Activated CD8-positive, alpha-beta T cell treated with anti-CD3 and anti-CD28 coated beads, Interleukin-2, amount 10 ng/mL, durations not matched to agents 7 days and 5 days (primary cell): ENCODE measurements at places on chromosomes 4 and X. TPM values are rescaled to one million over a fixed set of nuclear protein-coding genes. Genes with fewer than 3 reads are reported as not detected.

DNA sequence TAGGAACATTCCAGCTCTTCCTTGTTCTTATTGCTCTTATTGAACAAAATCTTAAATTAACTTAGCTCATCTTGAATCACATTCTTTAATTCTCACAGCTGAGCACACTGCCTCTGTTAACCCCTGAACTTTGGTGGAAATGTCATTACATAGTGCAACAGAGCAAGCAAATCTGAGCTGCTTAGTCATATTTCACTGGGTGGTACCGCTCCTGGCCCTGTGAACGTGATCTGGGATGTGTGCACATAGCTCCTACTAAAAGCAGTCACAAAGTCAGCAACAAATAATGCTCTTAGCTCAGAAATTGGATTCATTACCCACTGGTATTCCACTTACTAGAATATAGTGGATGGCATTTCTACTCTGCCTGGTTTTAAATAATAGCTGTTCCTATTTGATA is 27.9 kb downstream of the ARHGEF6 start:
- no peak for DNase-seq

- DNase-seq = peak; percentile 20
Observed at GRCh38 chrX:103248553-103248952, 6.4 kb downstream of the TCEAL8 start.

GRCh38 chrX:33817266-33817665 is 314.8 kb downstream of the FAM47A start:
- DNase-seq = no peak

GRCh38 chr4:41427931-41428600 is 109.9 kb upstream of the LIMCH1 start:
- no peak for DNase-seq

The PLAC8 gene
- 198 TPM for total RNA-seq

- DNase-seq = no peak
Observed at GRCh38 chrX:3450881-3451570, 104.6 kb upstream of the MXRA5 start.

The ZNF81 gene
- total RNA-seq = 10.4 TPM

DNA sequence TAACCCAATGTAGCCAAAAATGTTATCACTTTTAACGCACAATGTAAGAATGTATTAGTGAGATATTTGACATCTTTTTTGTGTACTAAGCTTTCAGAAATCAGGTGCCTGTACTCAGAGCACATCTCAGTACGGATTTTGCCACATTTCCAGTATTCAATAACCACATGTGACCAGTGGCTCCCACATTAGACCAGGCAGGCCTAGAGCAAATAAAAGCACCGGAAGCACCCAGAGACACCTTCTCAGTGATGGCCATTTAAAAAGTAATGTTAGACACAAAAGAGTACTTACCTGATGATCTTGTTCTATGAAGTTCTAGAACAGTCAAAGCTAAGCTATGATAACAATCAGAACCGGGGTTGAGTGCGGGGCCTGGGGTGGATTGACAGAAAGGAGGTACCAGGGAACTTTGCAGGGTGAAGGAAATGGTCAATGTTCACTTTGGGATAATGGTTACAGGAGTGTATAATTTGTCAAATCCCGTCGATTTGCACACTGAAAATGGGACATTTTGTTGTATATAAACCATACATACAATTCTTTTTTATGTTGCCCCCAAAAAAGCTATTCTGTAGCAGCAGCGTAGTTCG is 1.2 kb downstream of the CTPS2 start:
- DNase-seq = no peak

DNA sequence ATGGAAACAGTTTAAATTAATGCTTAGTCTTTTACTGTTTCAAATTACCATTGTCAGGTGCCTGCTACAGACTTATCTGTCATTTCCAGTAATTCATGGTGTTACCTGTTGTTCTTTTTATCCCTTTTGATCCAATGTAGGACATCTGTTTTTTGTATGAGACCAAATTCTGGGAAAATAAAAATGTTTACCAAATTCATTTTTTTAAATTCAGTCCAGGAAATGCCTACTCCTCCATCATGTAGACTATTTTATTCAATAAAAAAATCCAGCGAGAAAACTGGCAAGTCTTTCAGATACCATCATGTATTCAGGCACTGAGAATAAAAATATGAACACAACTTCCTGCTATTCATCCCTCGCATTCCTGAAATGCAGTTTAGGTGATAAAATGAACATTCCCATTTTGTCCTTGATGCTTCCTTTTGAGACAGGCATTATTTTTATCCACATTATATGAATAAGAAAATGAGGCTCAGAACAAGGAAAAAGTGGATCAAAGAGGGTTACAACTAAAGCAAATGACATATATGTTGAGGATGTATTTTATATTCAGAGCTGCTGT is 584.2 kb downstream of the SPRY1 start:
- no peak for DNase-seq

DNA sequence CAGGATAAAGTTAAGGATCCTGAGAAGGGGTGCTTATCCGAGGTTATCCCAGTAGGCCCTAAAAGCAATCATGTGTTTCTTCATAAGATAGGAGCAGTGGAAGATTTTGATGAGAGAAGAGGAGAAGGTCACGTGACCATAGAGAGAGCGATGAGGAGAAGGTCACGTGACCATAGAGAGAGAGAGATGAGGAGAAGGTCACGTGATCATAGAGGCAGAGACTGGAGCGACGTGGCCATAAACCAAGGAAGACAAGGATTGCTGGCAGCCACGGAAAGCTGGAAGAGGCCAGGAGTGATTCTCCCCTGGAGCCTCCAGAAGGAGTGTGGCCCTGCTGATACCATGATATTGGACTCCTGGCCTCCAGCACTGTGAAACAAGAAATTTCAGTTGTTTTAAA is 38.4 kb upstream of the ZNF518B start:
- DNase-seq = no peak

DNA sequence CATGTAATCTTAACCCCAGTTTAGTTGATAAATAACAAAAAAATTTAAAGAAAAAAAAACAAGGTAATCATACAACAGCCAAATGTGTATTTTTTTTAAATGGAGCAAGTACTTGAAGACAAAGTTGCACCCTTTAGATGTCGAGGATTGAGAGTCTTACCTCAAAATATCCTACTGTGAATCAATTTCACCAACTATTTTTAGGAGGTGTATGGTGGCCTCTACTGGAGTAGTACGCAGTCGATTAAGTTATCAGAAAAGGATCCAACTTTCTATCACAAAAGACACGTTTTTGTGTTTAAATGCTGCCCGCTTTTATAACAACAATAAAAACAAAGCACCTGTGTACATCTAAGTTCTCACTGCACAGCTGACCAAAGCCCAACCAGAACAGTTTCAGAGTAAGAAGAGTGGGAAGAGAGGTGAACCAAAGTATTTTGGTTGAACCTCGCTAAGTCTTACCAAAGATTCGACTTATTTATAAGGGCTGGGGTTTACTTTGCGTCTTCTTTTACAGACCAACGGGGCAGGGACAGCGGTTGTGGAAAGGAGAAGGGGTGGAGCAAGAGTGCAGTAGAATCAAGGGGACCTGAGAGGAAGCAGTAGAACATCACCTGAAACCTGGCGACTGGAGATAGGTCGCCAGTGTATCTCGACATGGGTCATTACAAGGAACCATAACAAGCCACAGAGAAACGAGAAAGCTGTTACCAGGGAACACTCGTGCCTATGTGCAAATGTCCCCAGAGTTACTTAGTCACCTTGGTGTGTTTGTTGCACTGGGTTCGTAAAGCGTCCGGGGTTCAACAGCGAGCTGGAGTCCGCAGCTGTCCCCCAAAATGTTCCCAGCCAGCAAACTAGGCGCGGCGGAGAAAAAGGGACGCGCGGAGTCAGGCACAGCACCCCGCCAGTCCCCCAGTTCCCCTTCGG is 1.1 kb downstream of the RPS6KA6 start:
- peak; percentile 17 for DNase-seq

- DNase-seq = no peak
Observed at GRCh38 chr4:52076731-52077130, 25.6 kb downstream of the SPATA18 start.

DNA sequence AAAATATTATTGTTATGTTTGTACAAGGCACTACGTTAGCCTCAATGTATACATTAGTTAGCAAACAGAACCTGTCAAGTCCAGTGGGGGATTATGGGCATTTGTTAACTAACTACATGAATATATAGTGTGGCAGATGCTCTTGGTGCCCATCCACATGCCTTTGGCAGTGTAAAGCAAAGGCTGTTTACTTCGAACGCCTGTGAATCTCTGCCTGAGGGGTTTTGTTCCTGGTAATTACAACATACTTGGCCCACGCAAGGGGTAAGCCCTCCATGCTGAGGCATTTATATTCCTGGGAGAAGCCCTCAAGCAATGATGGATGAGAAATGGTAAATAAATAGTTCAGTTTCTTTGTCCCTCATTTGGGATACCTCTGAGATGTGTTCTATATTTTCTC is 119.7 kb downstream of the IL1RAPL1 start:
- DNase-seq = no peak

- no peak for DNase-seq
Observed at GRCh38 chr4:158094413-158095134, 78.3 kb downstream of the GASK1B start.

- DNase-seq = no peak
Observed at GRCh38 chr4:81471298-81471587, 464 bp downstream of the RASGEF1B start.

GRCh38 chr4:71126719-71127118 is 133.3 kb downstream of the DCK start:
- DNase-seq = no peak

DNA sequence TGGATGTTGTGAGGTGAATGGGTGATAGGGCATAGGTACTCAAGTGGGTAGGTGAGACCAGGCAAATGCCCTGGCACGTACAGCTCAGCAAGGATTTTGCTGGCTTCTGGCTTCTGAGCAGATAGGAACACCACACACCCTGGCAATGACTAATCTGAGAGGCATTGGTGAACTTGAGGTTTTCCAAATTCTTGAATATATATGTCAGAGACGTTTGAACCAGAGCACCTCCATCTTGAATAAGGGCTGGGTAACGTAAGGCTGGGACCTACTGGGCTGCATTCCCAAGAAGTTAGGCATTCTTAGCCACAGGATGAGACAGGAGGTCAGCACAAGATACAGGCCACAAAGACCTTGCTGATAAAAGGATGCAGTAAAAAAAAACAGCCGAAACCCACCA is 204.5 kb downstream of the NLGN4X start:
- DNase-seq = no peak

DNA sequence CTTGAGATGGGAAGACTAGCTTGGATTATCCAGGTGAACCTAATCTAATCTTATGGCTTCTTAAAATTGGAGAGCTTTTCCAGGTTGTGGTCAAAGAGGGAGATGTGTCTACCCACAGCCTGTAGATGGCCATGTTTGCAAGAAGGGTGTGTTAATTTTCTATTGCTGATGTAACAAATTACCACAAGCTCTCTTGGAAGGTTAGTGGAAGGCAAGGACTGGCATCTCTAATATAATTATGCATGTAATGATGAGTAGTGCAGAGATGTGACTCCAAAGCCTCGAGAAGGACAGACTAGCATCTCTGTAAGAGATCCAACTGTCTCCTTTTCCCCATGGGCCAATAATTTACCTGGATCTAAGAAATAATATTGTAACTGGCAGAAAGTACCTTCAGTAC is 3.2 kb upstream of the ADH1B start:
- DNase-seq = no peak

DNA sequence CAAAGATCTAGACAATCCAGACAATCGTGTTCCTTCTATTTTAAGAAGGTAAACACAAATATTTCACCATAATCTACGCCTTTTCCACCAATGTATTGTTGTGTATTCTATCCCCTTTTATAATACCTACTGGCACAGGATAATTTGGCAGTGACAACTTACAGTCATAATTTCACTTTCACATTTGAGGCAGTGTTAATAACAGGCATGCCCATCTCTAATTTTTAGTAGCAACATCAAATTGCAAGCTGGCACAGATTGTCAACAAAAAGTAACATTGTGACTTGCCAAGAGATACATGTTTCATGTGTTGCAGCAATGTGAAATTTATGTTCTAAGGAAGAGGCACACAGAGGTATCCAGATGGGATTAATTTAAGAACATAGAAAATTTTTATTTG is 912.5 kb upstream of the PABPC4L start:
- DNase-seq = no peak

The ZMAT1 gene
- 3.1 TPM for total RNA-seq

GRCh38 chr4:4386296-4386735 is 586 bp upstream of the NSG1 start:
- DNase-seq = peak; percentile 53

- DNase-seq = no peak
Observed at GRCh38 chrX:19097553-19098283, 24.6 kb downstream of the ADGRG2 start.

GRCh38 chr4:39568805-39569204 is 41.6 kb upstream of the UGDH start:
- no peak for DNase-seq

- DNase-seq = no peak
Observed at GRCh38 chrX:99301990-99302389, 1108.1 kb downstream of the PCDH19 start.

DNA sequence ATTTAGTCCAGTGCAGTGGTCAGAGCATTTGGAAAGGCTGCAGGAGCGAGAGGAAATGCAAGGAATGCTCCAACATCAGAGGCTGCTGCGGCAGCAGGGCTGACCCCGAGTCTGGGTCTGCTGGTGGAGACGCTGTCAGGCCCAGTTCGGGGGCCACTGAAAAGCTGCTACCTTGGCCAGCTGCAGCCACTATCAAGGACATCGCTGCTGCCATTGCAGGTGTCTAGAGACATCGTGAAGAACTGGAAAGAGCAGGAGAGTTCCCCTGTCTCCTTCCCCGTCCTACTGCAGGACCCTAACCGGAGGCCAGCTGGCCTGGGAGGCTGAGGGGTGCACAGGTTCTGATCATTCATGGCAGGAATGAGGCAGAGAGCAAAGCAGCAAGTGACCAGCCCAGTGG is 29.5 kb upstream of the GPR78 start:
- DNase-seq = no peak

GRCh38 chrX:10387011-10387410 is 230.2 kb downstream of the CLCN4 start:
- DNase-seq = no peak

- no peak for DNase-seq
Observed at GRCh38 chr4:17427991-17428390, 83.9 kb downstream of the QDPR start.

DNA sequence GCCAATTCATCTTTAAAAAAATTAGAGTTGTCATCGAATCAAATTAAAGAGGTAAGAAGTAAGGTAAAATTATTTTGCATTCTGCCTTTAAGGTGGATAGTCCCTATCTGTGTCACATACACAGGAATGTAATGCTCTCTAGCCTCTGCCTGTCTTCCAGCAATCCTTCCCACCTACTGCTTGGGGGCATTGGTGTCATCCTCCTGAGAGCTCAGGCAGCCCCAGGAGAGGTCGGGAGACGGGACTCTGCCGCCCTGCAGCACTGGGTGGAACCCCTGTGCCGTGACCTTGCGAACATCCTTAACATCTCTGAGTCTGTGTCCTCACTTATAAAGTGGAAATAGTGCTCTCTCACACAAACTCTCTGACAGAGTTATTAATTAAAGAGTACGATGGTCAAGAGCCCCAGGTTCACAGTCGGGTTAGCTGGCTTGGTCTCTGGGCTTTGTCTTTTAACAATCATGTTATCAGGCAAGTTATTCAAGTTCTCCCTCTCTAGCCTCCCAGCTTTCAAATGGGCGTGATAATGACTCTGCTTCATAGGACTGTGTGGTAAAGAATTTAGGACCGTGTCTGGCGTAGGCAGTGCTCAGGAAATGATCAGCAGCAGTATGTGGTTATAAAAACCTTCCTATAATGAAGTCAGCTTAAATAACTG is 10.2 kb downstream of the TLR3 start:
- DNase-seq = no peak

The DKK2 gene
- total RNA-seq = not detected

- no peak for DNase-seq
Observed at GRCh38 chrX:103467156-103467555, 52.1 kb downstream of the RAB40A start.
